ENCODE measurements at places on chromosomes 1 and 21. TPM values are rescaled to one million over a fixed set of nuclear protein-coding genes. Genes with fewer than 3 reads are reported as not detected.

- DNase-seq, result no peak
Measured at GRCh38 chr1:26789931-26790330, 2.2 kb downstream of the PIGV start.

- DNase-seq, result no peak
Measured at GRCh38 chr1:11990303-11991032, 10.2 kb downstream of the MFN2 start.

DNA sequence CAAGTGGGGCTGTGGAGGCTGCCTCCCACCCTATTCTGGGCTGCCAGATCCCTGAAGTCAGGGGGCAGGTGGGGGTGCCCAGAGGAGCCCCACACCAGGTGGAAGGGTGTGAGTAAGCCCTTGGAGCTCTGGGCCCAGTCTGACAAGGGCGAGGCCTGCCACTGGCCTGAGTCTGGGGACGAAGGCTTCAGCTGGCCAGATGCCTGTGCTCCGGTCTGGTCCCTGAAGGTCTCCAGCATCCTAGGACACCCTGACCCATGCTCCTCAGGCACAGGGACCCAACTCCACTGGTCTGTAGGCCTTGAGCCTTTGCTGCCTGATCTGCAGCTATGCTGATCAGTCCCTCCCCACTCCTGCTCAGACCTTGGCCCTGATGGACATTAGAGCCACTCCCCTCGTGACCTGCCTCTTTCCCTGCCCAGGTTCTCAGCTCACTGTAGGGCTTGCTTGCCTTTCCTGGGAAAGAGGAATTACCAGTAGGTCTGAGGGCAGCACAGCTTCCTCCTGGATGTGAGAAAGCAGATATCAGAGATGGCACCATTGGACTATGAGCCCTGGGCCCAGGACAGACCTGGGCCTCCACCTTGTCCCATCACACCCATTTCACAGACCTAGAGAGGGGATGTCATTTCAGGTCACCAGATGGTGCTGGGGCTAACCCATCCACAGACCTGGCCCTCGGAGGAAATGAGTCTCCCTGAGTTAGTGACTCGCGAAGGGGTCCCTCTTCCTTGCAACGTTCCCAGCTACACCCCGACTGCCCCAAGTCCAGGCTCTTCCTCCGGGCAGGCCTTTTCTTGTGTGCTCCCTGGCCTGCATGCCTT lies 32.8 kb upstream of the CSF3R start:
- DNase-seq, result no peak

DNA sequence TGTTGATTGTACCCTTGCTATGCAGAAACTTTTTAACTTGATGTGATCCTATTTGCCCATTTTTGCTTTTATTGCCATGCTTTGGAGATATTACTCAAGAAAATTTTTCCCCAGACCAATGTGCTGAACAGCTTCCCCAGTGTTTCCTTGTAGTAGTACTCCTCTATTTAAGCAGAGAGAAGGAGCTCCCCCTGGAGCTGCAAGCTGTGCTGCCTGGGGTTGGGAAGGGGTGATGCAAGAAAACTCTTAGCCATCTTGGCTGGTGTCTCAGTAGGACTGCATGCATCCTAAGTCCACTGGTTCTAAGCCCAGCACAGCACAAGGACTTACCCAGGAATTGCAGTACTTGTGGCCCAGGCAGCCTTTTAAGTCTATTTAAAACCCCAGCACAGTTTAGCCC lies 121.6 kb downstream of the NTMT2 start:
- no peak for DNase-seq

- no peak for DNase-seq
Measured at GRCh38 chr1:51301152-51301843, 29.1 kb downstream of the TTC39A start.

DNA sequence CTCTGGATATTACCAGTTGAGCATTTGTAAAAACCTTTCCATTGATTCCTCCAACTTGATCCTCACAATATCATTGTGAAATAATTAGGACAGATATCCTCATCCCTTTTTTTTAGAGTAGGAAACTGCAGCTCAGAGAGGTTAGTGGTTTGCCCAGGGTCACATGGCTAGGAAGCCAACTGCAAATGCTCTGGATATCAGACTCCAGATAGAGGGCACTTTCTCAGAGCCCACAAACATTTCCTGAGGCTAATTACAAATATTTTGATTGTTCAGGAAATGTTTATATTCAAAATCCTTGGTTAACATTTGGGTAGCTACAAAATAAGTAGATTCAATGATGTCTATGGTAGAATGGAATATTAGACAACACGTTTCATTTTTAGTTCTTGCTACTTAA lies 154.8 kb upstream of the DPYD start:
- DNase-seq, result no peak

GRCh38 chr21:39373634-39374033 lies 24.7 kb upstream of the HMGN1 start:
- DNase-seq, result no peak

- no peak for DNase-seq
Measured at GRCh38 chr1:29416267-29417146, 180.2 kb downstream of the PTPRU start.

- no peak for DNase-seq
Measured at GRCh38 chr1:160748878-160749269, 9.8 kb downstream of the SLAMF7 start.

- DNase-seq, result no peak
Measured at GRCh38 chr1:67584938-67585337, 100.1 kb upstream of the GADD45A start.

- peak; percentile 17 for DNase-seq
Measured at GRCh38 chr21:44949779-44950198, 10.0 kb downstream of the SLX9 start.

DNA sequence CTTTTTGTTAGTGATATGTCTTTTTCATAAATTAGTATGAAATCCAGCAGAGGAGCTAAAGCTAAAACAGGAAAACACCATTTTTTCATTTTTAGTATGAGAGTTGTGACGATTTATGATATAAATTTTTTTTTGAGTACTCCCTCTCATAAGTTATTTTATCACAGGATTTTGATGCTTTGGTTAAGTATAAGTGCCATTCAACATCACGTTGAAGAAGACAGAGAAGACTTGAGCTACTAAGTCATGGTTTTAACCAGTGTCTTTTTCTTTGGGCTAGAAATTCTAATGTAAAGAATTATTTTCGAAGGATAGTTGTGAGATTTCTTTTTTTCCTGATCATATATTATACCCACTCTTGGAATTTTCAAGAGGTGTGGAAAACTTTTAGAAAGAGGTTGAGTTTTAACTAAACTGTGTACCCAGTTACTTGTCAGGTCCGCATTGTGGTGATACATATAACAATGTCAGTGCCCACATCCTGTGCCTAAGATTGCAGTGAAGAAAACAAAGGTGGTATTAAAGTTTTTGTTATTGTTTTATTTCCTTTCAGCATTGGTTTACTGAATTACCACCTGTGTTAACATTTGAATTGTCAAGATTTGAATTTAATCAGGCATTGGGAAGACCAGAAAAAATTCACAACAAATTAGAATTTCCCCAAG lies 93.8 kb downstream of the USP25 start:
- DNase-seq, result no peak

DNA sequence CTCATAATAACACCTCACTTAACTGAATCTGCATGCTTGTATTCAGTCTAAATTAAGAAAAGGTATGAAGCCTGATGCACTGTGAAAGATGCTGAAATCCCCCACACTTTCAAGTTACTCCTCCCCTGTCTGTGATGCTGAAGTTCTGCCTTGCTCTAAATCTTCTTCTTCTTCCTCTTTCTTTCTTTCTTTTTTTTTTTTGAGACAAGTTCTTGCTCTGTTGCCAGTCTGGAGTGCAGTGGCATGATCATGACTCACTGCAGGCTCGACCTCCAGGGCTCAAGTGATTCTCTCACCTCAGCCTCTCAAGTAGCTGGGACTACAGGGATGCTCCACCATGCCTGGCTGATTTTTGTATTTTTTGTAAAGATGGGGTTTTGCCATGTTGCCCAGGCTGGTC lies 231.0 kb upstream of the B3GALT2 start:
- DNase-seq, result no peak

DNA sequence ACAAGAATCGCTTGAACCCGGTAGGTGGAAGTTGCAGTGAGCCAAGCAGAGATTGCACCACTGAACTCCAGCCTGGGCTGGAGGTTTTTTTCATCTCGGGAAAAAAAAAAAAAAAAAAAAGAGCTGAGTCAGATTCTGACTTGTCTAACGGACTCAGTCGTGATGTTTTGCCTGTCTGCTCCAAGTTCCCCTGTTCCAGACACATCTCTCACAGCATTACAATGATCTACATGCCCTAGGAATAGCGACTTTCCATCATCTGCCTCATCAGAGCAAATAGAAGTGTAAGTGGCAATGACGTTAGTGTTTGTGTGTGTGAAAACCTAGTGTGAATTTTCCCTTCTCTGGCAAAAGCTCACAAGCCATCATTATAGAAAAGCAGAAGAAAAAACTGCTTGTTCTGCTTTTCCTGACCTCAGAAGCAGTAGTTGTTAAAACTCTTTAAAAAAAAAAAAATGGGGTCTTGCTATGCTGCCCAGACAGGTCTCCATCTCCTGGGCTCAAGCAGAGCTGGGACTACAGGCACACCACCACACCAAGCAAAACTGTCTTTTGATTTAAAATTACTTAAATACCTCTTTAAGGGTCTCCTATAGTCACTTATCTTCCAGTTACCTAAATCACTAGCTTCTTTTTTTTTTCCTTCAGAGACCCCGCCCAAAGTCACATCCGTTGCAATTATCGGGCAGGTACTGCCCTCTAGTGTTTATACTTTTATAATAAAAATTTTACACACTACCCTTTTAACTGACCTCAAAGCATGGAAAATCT lies 37.3 kb downstream of the PLEKHO1 start:
- no peak for DNase-seq

DNA sequence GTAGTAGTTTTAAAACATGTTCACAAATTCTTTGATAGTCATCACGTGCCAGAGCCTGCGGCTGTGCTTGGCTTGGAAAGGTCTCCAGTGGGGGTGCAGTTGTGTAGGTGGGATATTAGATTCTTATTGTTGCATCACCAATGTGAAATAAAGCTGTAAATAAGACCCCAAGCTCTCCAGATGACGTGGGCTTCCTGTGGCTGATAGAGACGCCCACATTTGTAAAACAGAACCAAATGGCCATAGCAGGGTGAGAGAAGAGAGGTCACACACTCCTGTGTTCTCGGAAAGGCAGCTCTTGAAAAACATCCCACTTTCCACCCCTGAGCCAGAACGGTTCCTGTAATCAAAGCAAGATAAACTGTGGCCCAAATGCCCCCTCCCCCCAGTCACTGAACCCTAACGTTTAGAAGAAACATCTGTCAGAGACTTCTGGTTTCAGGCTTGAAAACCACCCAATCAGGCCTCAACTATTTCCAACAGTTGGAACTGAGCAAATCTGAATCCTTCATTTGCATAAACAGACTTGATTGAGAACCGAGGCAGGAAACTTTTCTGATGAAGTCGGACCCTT lies 6.6 kb upstream of the NTPCR start:
- no peak for DNase-seq

- DNase-seq, result no peak
Measured at GRCh38 chr21:14492931-14493330, 53.2 kb downstream of the SAMSN1 start.

DNA sequence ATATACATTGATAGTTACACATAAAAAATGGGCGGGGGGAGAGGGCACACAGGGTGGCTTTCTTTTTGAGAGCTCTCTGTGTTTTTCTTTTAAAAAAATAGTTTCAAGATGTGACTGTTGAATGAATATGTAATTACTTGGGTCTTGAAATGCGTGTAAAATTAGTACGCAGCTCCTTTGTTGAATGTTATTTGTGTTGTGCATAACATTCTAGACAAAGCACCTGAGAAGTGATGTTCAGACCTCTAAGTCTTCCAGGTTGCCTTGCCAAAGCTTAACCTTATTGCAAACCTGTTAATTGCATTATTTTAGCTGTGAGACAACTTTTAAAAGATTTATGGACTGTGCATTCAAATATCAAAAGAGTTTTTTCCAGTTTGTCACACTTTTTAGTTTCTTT lies 5.4 kb downstream of the PBX1 start:
- no peak for DNase-seq

DNA sequence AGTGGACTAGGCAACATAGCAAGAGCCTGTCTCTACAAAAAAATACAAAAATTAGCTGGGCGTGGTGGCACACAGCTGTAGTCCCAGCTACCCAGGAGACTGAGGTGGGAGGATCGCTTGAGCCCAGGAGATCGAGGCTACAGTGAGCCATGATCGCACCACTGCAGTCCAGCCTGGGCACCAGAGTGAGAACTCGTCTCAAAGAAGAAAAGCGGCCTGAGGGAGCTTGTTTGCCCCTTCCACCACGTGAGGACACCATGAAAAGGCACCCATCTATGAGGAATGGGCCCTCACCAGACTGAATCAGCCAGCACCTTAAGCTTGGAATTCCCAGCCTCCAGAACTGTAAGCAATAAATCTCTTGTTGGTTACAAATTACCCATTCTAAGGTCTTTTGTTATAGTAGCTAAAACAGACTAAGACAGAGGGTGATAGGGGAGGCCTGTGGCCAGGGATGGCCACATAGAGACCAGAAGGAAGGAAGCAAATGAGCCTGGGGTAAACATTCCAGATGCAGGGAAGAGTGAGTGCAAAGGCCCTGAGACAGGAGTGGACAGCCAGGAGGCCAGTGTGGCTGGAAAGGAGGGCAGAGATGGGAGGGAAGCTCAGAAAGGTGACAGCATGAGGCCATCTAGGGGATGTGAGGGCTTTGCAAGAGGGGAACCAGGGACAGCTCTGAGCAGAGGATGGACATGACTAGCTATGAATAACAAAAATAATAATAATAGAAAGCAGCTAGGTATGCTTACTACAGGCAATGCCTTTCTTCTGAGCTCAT lies 120.1 kb downstream of the MATN1 start:
- DNase-seq, result no peak

GRCh38 chr1:241939798-241940197 lies 17.8 kb upstream of the BECN2 start:
- no peak for DNase-seq

DNA sequence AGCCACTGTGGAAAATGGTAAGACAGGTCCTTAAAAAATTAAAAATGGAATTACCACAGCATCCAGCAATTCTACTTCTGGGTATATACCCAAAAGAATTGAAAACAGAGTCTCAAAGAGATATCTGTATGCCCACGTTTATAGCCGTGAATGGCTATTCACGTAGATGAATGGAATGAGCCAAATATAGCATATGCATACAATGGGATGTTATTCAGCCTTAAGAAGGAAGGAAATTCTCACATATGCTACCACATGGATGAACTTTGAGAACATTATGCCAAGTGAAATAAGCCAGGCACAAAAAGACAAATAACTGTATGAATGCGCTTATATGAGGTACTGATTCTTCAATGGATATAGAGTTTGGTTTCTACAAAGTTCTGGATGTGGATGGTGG lies 134.5 kb upstream of the KCNE2 start:
- no peak for DNase-seq

Gene SPRR1A
- total RNA-seq, result not detected

Gene FNDC5
- 0.40 TPM for total RNA-seq

Gene RNF207
- 3.4 TPM for total RNA-seq

Gene ZNF669
- total RNA-seq, result 10.4 TPM

Gene CYP4A11
- not detected for total RNA-seq

Gene NHLH1
- under 0.01 TPM for total RNA-seq

Gene RAB42
- 2.0 TPM for total RNA-seq

Gene DMBX1
- not detected for total RNA-seq

Gene EVA1B
- total RNA-seq, result 108 TPM

Gene SH2D5
- total RNA-seq, result 1.4 TPM

Gene VAV3
- total RNA-seq, result 1.1 TPM

Gene H6PD
- 23.2 TPM for total RNA-seq
